Left renal pelvis (tissue), 4 donors: ENCODE measurements at places on chromosomes 5 and 9.

GRCh38 chr5:36300927-36301540, 668 bp downstream of the RANBP3L start:
- DNase-seq = no peak

DNA sequence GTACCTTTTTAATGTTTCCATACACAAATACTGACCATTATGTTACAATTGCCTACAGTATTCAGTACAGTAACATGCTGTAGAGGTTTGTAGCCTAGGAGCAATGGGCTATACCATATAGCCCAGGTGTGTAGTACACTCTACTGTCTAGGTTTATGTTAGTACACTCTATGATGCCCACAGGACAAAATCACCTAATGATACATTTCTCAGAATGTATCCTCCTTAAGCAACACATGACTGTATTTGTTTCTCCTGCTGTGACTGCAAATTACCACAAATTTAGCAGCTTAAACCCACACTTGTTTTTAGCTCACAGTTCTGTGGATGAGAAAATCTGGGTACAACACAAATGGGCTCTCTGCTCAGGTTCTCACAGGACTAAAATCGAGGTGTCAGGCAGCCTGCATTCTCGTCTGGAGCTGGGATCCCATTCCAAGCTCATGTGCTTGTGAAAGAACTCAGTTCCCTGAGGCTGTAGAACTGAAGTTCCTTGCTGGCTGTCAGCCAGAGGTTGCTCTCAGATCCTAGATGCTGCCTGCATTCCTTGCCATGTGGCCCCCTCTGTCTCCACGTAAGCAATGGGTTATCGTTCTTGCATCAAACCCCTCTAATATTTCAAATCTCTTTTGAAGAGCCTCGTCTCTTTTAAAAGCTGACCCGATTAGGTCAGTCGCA, 38.6 kb upstream of the PIK3R1 start:
- no peak for DNase-seq

DNA sequence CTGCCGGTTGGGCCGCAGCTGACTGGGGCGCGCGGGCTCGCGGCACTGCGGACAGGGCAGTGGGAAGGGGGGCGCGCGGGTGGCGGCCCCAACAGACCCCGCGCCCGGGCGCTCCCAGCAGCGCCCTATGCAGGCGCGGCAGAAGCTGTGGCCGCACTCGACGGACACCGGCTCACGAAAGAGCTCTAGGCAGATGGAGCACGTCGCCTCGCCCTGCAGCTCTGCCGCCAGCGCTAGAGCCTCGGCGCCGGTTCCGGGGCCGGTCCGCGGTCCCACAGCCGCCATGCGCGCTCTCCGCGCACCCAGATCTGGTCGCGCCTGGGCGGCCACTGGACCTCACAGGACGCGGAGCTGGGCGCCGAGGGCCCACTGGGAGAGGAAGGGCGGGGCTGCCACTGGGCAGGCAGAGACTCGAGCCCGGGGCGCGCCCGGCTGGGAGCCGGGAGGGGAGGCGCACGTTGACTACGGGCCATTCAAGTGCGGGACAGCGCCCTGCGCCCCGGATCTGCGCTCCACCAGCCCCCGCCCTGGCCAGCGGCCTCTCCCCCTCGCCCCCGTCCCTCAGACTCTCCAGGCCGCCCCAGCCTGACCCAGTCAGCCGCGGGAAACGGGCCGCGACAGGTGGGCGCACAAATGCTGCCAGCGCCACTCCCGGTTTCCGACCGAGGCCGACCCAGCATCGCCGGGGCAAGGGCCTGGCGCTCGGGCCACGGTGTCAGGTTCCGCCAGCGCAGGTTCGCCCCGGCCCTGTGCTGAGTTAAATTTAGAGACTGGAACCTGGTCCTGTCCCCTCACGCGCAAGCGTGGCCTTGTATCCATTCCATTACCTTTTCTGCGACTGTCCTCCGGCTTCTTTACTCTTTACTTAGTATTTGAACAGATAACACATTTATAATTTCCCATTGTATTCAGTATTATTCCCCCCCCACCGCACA, at the start of gene TRIM7:
Gene TRIM7 (minus strand): TSS at position 371 of the 935 bp plus-strand sequence. CDS start 86 bp downstream, at position 285.
- DNase-seq = no peak

DNA sequence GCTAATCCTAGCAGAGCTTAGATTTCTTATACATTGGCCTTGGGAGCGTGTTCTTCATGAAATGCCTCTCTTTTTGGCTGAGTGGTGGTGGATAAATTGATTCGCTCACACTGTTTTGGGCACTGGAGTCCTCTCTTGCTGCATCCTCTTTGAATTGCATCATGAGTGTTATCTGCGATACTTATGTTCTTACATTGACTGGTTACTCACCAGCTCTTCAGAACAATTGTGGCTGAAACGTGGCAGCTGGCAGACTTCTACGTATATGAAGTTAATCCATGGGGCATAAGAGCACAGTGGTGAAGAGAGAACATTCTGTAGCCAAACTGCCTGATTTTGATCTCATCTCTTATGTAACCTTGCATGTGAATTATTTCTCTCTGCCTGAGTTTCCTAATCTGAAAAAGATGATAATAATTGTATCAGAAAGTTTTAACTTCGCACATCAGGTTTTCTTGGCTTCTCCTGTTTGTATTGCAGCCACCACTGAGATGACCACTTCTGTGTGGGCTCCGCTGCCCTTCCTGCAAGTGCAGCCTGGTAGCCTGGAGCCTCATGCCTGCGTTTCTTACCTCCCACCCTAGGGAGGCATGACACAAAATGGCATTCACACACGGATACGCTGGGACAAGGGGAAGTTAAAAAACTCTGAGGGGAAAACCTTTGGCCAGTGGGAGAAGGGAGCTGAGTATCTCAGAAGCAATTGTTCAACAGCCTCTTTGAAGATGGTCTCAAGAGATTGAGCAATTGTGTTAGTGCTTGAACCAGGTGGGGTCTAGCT, 295.2 kb downstream of the ARHGAP26 start:
- no peak for DNase-seq

- no peak for DNase-seq
These were observed 14.3 kb downstream of the PHF2 start for GRCh38 chr9:93590609-93591234.

DNA sequence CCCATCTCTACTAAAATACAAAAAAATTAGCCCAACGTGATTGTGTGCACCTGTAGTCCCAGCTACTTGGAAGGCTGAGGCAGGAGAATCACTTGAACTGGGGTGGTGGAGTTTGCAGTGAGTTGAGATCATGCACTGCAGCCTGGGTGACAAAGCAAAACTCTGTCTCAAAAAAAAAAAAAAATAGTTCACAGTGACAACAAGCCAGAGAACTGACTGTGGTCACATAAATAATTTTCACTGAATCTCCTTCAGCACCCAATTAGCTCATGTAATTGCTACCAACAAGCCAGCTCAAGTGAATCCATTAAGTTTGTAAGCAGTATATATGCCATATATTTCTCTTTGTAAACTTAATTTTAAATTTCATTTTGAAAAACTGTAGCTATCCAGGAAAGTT, 14.5 kb upstream of the AFAP1L1 start:
- DNase-seq = no peak

- DNase-seq = no peak
These were observed 24.1 kb downstream of the PHF2 start for GRCh38 chr9:93600504-93600903.

DNA sequence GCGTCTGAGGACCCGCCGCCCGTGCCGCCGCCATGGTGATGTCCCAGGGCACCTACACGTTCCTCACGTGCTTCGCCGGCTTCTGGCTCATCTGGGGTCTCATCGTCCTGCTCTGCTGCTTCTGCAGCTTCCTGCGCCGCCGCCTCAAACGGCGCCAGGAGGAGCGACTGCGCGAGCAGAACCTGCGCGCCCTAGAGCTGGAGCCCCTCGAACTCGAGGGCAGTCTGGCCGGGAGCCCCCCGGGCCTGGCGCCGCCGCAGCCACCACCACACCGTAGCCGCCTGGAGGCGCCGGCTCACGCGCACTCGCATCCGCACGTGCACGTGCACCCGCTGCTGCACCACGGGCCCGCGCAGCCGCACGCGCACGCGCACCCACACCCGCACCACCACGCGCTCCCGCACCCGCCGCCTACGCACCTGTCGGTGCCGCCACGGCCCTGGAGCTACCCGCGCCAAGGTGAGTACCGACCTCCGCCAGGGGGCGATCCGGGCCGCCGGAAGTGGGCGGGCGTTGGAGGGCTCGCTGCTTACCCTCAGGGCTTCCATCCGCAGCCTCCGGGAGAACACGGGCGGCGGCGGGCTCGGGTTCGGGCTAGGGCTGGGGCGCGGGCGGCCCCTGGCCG, 8.5 kb downstream of the PRR7 start:
- no peak for DNase-seq
